Upper lobe of left lung (tissue), 6 donors: ENCODE measurements at places on chromosomes 11 and 22.

- peaks cover 10% of the 10 kb centered on the region for H3K36me3 ChIP-seq
- no peaks in the 10 kb centered on the region for H3K4me1 ChIP-seq
- no peak overlapping the region for H3K4me3 ChIP-seq
- no peaks in the 10 kb centered on the region for H3K27me3 ChIP-seq
- no peak for DNase-seq
These were observed 43.5 kb downstream of the MIAT start for GRCh38 chr22:26700886-26701285.

DNA sequence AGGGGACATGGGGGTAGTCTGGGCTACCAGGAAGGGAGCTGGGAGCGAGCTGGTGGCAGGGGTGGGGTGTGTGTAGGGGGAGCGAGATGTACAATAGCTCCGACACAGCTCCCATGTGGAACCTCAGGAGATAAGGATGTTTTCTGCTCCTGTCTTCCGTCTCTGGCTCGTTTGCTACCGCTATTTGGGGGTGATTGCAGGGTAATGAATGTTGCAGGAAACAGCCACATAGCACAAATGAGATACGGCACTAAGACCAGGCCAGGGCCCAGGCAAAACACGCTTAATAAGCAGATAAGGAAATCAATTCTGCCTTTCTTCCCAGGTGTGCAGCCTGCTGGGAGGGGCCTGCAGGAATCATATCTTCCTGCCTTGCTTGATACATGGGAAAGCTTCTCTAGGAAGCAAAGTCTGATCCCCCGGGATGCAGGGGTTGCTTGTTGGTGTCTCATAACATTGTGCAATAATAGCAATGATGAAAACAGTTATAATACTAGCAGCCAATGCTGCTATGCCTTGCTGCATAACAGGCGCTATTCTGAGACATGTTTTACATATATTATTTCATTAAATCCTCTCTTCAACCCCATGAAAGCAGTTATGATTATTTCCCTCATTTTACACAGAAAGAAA, 158.7 kb downstream of the ST3GAL4 start:
- no peaks in the 10 kb centered on the region for H3K4me1 ChIP-seq
- H3K27ac ChIP-seq = no peak overlapping the region
- DNase-seq = no peak
- no peaks in the 10 kb centered on the region for H3K27me3 ChIP-seq
- H3K36me3 ChIP-seq = no peaks in the 10 kb centered on the region

DNA sequence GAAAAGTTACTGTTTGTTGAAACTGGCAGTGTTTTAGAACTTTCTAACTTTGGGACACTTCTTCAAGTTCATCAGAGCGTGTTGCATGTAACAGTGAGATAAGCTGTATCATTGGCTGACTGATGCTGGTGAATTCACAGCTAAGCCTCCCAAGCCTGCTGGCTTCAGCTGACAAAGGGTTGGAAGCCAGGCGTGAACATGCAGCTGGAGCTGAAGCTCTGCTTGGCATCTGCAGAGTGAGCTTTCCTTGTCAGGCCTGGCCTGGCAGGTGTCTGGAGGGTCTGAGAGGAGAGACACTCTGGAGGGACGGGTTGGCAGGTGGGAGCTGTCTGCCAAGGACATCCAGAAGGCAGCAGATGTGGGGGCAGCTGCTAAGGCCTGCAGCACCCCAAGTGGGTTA, 1.5 kb downstream of the AMPD3 start:
- no peaks in the 10 kb centered on the region for H3K27me3 ChIP-seq
- H3K27ac ChIP-seq = peak overlapping the region; percentile 71
- peaks cover 26% of the 10 kb centered on the region for H3K4me1 ChIP-seq
- H3K4me3 ChIP-seq = peak overlapping the region; percentile 22
- peaks cover under 1% of the 10 kb centered on the region for H3K36me3 ChIP-seq

- no peaks in the 10 kb centered on the region for H3K27me3 ChIP-seq
- no peaks in the 10 kb centered on the region for H3K36me3 ChIP-seq
- no peak overlapping the region for H3K27ac ChIP-seq
- no peak for DNase-seq
These were observed 423.7 kb upstream of the ANO5 start for GRCh38 chr11:21769188-21769587.

GRCh38 chr11:79498667-79499066, 57.8 kb upstream of the TENM4 start:
- no peaks in the 10 kb centered on the region for H3K27me3 ChIP-seq
- no peak for DNase-seq
- no peak overlapping the region for H3K27ac ChIP-seq
- no peaks in the 10 kb centered on the region for H3K36me3 ChIP-seq
- H3K4me1 ChIP-seq = no peaks in the 10 kb centered on the region
- H3K4me3 ChIP-seq = no peak overlapping the region

GRCh38 chr11:2325719-2326118, 23.9 kb downstream of the TSPAN32 start:
- no peak for DNase-seq
- no peak overlapping the region for H3K4me3 ChIP-seq
- H3K4me1 ChIP-seq = no peaks in the 10 kb centered on the region
- H3K27me3 ChIP-seq = no peaks in the 10 kb centered on the region
- no peaks in the 10 kb centered on the region for H3K36me3 ChIP-seq

GRCh38 chr11:57700425-57700824, 11.6 kb downstream of the MED19 start:
- peaks cover 42% of the 10 kb centered on the region for H3K36me3 ChIP-seq
- H3K27ac ChIP-seq = no peak overlapping the region
- no peak overlapping the region for H3K4me3 ChIP-seq
- H3K4me1 ChIP-seq = no peaks in the 10 kb centered on the region

GRCh38 chr22:46740910-46741780, 3.1 kb upstream of the CERK start:
- no peak overlapping the region for H3K27ac ChIP-seq
- H3K36me3 ChIP-seq = no peaks in the 10 kb centered on the region
- no peak overlapping the region for H3K4me3 ChIP-seq
- H3K27me3 ChIP-seq = no peaks in the 10 kb centered on the region

GRCh38 chr11:119310682-119311052, 6.3 kb downstream of the MCAM start:
- H3K36me3 ChIP-seq = peaks cover 76% of the 10 kb centered on the region
- H3K27ac ChIP-seq = peak overlapping the region; percentile 21
- peak; percentile 81 for DNase-seq
- no peak overlapping the region for H3K4me3 ChIP-seq
- peaks cover 10% of the 10 kb centered on the region for H3K4me1 ChIP-seq
- H3K27me3 ChIP-seq = no peaks in the 10 kb centered on the region

DNA sequence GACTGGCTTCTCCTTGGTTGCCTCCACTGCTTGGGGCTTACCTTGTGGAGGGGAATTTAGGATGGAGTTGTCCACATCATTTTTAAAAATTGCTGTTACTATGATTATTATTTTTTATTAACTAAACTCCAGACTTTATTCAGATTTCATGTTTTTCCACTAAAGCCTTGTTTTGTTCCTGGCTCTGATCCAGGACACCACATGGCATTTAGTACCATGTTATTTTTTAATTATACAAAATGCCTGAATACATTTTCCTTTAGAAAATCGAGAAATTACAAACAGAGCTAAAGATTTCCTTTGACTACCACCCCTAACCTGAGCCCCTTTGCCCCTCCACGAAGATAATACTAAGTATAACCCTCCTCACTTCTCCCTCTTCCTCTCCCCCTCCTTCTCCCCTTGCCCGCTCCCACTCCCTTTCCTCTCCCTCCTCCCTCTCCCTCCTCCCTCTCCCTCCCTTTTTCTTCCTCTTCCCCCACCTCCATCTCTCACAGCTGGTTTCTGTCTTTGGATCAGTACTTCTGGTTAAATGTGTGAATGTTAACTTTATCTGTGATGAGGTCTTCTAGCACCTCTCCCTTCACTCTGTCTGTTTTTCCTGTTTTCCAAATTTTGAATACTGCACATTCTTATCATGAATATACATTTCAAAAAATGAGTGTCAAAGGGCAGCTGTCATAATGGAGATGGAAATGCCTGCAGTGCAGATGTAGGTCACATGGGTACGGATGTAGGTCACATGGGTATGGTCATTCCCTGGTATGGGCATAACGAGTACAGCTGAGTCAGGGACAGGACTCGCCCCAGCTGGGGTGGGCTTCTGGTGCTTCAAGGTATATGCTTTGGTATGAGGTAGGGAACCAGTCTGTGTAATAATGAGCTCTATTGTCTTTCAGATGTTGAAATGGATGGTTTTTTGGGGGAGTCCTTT, 54.4 kb upstream of the OR4B1 start:
- no peaks in the 10 kb centered on the region for H3K4me1 ChIP-seq
- H3K4me3 ChIP-seq = no peak overlapping the region
- no peak for DNase-seq
- H3K27ac ChIP-seq = no peak overlapping the region
- no peaks in the 10 kb centered on the region for H3K27me3 ChIP-seq

DNA sequence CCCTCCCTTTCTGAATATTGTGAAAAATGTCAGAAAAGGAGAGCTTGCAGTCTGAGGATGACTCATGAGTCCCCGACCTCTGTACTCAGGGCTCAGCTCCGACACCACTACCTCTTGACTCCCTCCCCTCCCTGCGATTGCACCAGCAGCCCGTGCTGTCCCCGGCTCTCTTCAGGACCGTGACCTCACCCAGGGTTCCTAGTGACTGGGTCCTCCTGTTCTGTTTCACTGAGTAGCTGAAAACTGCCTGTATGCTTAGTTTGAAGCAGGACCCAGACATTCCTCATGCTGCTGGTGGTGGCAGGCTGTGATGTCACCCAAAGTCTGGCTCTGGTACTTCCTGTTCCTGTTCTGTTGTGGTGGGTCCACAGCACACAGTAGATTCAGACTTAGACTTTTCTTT, 11.7 kb downstream of the PHRF1 start:
- H3K36me3 ChIP-seq = peaks cover 82% of the 10 kb centered on the region
- H3K4me3 ChIP-seq = no peak overlapping the region
- H3K4me1 ChIP-seq = no peaks in the 10 kb centered on the region
- H3K27me3 ChIP-seq = no peaks in the 10 kb centered on the region
- peak; percentile 72 for DNase-seq

- H3K4me1 ChIP-seq = peaks cover 13% of the 10 kb centered on the region
- H3K36me3 ChIP-seq = no peaks in the 10 kb centered on the region
- no peaks in the 10 kb centered on the region for H3K27me3 ChIP-seq
These were observed 19.9 kb downstream of the TRIM44 start for GRCh38 chr11:35682230-35683173.

DNA sequence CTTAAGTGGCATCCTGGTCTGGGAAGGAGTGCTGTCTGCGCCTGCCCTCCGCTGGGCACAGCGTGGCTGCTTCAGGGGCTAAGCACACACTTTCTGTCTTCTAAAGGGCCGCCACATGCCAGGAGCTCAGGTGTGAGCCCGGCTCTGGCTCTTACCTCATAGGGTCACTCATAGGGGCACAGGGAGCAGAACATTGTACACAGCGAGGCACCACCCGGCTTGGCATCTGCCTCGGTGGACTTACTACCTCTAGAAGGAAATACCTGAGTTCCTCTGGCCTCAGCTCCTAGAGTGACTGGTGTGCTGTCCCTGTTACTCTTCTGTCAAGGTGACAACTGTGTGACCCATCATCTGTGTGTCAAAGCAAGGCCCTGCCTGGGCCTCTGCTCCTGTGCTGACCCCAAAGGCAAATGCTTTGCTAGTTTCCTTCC, 13.4 kb downstream of the NEAT1 start:
- no peaks in the 10 kb centered on the region for H3K27me3 ChIP-seq
- H3K4me1 ChIP-seq = peaks cover 71% of the 10 kb centered on the region
- DNase-seq = peak; percentile 49

DNA sequence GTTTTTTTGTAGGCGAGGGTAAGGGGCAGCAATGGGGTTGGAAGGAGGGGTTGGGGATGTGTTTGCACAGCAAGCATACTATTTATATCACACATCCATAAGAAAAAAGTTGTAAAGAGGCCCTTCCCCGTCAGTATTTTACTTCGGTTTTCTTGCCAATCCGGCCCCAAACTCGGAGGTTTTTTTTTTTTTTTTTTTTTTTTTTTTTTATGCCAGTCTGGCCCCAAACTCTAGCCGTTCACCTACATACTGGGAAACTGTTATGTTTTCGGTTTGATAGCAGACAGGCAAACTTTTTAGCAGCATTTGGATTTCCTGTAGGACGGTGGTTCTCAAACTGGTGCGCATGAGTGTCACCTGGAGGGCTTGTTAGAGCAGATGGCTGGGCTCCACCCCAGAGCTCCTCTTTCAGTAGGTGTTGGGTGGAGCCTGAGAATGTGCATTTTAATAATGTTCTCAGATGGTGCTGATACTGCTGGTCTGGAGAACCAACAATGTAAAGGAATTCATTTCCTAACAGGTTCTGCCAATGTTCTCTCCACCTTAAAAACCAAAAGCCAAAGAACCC, 76.5 kb upstream of the ZBED5 start:
- H3K36me3 ChIP-seq = no peaks in the 10 kb centered on the region
- H3K4me3 ChIP-seq = no peak overlapping the region
- peak overlapping the region; percentile 82 for H3K27ac ChIP-seq
- peaks cover 20% of the 10 kb centered on the region for H3K4me1 ChIP-seq
- DNase-seq = no peak

GRCh38 chr22:43388420-43388851, 23.4 kb upstream of the MPPED1 start:
- DNase-seq = peak; percentile 70
- H3K27ac ChIP-seq = no peak overlapping the region
- H3K27me3 ChIP-seq = no peaks in the 10 kb centered on the region
- H3K36me3 ChIP-seq = no peaks in the 10 kb centered on the region
- peaks cover 6% of the 10 kb centered on the region for H3K4me1 ChIP-seq
- no peak overlapping the region for H3K4me3 ChIP-seq

DNA sequence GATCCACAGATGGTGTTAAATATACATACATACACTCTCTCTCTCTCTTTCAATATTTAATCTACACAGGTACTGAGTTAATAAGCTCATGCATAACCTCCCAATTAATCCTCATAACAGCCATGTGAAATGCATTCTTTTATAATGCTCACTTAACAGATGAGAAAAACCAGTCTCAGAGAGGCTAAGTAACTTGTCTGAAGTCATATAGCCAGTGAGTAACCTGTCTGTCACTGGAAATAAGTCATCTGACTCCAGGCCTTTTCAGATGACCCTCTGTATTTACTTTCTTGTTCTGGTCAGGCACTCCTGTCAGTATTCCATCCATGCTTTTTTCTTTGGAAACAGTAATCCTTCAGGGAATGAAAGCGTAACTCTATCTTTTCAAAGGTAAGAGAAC, 594.0 kb upstream of the TENM4 start:
- DNase-seq = no peak
- H3K27me3 ChIP-seq = no peaks in the 10 kb centered on the region
- H3K4me3 ChIP-seq = no peak overlapping the region
- H3K27ac ChIP-seq = no peak overlapping the region
- H3K36me3 ChIP-seq = no peaks in the 10 kb centered on the region

DNA sequence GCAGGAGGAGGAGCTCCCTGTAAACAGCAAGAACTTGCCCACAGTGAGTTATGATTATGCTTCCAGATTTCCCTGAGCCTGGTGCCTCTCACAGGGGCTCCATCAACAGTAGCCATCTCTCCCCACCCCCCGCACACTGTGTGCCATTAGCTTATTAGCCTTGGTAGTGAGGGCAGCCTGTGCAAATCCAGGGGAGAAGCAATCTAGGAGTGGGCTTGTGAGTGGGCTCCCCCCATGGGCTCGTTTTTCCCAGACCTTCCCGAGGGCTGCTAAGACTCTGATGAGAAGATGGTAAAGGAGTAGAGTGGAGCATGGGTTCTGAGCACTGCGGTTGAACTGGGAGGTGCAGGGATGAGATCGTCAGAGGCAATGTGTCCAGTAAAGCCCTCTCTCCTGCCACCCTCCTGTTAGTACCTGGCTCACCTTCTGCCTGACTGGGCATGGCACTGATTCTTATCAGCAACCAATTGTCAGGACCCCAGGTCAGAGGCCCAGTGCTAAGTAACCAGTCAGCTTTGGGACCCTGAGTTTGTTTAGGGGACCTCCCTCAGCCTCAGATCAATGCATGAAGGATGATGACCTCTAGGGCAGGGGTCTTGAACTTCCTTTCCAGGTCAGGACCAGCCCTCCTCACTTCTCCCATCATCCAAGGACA, 38.4 kb upstream of the TP53I11 start:
- no peak overlapping the region for H3K27ac ChIP-seq
- no peaks in the 10 kb centered on the region for H3K36me3 ChIP-seq
- DNase-seq = no peak
